ENCODE measurements at places on chromosomes 4 and X.

DNA sequence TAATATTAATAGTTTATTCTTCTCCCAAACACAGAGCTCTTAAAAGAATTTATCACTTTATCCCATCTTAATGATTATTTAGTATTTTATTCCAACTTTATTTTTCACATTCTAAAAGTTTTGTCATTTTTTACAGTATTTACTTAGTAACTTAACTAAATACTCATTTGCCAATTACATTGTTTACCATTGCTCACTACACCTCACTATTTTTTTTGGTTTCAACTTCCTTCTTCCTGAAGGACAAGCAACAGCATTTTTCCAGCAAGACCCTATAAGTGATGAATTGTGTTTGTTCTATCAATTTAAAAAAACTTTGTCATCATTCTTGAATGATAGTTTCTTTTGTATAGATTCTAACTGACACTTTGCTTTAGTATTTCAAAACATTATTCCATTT is 19.4 kb upstream of the SRD5A3 start:
- DNase-seq: no peak

DNA sequence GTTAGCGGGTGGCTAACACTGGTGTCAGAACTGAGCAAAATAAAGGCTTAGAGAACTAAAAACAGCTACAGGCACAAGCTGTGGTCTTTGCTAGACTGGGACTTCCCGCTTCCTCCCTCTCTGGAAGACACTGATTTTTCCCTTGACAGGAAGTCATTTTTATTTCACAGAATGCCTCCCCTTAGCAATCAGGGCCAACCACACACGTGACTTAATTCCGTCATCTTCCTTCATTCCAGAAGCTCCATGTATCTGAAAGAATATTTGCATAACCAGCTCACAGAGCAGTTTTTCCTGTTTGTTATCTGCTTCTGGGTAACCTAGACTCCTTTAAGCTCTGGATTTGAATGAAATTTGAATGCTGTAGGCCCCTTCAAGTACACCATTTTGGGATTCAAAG is 327.5 kb upstream of the FRG1 start:
- DNase-seq: no peak

- no peak for DNase-seq
These were observed 1826.0 kb downstream of the STIM2 start for GRCh38 chr4:28686618-28687017.

GRCh38 chrX:148806145-148806870 is 305.9 kb downstream of the AFF2 start:
- DNase-seq: no peak

DNA sequence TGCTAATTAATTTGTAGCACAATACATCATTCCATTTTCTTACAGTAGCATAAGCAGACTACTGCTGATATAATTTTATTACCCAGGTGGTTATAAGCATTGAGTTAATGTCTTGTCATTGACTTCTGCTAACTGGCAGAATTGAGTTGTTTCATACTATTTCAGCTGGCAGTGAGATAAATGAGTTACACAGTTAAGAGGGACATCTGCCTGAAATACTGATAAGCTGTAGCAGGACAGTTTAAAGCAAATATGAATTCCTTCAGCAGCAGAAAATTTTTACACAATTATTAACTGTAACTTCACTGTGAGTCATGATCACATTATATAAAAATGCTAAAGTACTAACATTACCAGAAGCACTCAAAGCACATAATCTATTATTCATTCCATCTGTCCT is 326.8 kb downstream of the INPP4B start:
- no peak for DNase-seq

GRCh38 chr4:123976819-123977218 is 580.2 kb downstream of the SPRY1 start:
- no peak for DNase-seq

DNA sequence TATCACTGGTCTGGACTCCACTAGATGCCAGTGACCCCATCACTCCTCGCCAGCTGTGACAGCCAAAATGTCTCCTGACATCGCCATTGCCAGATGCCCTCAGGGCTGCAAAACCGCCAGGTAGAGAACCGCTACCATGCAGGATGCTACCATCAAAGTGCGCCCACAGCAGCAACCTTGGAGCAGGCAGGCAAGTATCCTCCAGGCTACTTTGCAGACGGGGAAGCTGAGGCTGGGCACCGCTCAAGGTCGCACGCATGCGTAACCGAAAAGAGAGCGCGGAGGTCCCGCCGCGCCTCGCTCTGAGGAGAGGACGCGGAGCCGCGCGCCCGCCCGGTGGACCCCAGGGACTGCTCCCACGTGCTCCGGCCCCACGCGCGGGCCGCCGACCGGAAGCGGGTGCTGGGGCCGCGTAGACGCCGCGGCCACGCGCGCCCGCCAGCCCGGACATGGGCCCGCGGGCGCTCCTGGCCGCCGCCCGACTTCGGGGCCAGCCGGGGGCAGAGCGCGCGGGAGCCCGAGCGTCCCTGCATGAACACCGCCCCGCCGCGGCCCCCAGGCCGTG is at the start of gene STS:
TSS of gene STS (plus strand) at position 300 of the 565 bp plus-strand sequence. CDS start 105,488 bp downstream, outside the sequence.
- peak; percentile 3 for DNase-seq

DNA sequence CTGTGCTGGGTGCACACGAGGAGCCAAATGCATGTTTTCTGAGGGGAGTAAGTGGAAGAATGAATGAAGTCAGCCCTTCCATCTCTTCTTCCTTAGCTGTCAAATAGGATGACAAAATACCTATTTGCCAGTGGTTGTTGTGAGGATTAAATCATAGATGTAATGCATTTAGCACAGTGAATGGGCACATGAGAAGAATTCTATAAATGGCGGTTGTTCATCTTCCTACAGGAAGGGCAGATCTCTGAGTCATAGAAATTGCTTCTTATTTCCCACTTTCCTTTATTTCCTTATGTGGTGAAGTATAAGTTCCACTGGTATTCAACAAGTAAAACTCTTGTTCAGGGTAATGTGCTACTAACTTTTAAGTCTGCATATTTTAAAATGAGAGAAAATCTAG is 83.1 kb downstream of the SORBS2 start:
- DNase-seq: no peak

DNA sequence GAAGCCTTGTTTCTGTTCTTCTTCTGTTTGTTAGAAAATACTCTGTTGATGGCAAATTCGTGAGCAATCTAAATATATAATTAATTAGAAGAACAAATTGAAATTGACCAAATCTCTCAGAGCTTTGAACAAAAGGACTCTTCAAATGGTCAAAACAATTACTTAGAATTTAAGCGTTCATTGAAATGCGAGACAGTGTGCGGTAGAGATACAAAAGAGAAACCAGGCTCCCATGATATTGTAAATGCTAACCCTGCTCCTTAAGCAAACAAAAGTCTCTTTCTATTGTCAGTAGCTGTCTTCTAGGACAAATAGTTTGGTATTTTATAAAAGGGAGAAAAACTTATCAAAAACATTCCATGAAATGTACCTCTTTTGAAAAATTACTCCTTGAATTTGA is 453.4 kb upstream of the MAGEB2 start:
- DNase-seq: no peak

- no peak for DNase-seq
These were observed 598.7 kb upstream of the TECRL start for GRCh38 chr4:65007841-65008439.

DNA sequence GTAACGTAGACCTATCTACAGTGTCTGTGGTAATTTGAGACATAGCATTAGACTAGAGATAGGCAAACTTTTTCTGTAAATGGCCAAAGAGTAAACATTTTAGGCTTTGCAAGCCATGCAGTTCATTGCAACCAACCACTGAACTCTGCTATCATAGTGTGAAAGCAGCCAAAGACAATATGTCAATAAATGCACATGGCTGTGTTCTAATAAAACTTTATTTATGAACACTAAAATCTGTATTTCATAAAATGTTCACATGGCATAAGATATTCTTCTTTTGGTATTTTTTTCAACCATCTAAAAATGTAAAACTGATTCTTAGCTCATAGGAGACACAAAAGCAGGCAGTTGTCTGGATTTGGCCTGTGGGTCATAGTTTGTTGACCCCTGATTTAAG is 120.9 kb downstream of the AMELX start:
- no peak for DNase-seq

- no peak for DNase-seq
These were observed 29.1 kb upstream of the ANAPC4 start for GRCh38 chr4:25347971-25348370.

DNA sequence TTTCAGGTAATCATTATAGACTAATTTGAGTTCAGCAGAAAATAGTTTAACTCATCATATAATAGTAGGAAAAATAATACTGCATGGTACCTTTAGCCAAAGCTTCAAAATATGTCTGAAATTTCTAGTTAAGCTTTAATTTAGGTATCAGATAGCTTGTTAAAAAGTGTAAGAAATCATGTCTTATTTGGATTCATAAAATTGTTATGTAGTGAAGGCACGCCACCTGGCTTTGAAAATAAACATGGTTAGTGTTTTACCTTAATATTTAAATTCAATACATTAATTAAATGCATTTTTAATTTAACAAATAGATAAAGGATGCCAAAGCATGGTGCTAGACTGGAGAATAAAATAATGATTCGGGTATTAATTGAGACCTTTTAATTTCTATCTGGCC is 211.4 kb downstream of the FSTL5 start:
- DNase-seq: no peak

DNA sequence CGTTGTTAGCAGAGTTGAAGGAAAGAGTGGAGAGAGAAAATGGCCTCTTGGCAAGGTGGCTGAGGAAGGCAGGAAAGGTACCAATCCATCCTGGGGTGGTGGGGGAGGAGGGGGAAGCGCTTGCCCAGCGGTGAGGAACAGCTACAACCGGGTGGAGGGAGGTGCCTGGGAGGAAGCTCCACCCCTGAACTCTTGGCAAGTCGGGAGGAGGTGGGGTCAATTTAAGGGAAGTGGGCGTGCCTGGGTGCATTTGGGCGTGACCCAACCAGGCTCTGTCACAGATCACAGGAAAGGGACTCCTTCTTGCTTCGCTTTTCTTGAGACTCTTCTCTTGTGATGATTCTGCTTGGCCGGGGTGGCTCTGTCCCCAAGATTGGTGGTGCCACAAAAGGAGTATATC is 41.7 kb downstream of the BCORL1 start:
- DNase-seq: peak; percentile 74

- DNase-seq: no peak
These were observed 404.8 kb downstream of the KLHL13 start for GRCh38 chrX:117711782-117712181.

DNA sequence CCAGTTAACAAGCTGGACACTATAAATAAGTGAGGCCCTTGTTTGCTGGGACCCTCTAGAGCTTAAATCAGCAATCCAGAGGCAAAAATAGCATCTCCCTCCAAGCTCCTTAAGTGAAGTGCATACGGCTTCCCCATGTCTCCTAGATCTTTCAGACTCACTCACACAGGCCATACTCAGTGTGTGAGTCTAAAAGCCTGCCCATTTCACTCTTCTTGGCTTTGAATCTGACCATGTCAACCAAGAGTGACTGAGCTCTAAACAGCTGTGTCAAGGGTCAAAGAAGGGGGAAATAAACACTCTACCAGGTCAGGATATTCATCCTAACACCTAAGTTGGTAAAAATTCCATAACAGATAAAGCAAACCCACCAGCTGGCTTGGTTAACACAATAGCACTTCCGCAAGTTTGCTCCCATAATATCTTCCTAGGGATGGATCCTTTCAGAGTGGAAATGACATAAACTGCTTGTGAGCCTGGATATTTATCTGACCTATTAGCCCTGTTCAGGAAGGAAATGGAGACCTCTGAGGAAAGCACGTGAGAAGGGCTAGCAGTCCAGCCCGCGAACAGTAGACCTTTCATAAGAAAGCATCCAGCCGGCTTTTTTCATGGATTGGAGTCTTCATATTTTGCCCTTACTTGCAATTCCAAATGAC is 65.6 kb downstream of the MID1 start:
- no peak for DNase-seq

- no peak for DNase-seq
These were observed 17.5 kb upstream of the SAT1 start for GRCh38 chrX:23765449-23765848.

- DNase-seq: no peak
These were observed 311.8 kb downstream of the HS3ST1 start for GRCh38 chr4:11116940-11117339.

DNA sequence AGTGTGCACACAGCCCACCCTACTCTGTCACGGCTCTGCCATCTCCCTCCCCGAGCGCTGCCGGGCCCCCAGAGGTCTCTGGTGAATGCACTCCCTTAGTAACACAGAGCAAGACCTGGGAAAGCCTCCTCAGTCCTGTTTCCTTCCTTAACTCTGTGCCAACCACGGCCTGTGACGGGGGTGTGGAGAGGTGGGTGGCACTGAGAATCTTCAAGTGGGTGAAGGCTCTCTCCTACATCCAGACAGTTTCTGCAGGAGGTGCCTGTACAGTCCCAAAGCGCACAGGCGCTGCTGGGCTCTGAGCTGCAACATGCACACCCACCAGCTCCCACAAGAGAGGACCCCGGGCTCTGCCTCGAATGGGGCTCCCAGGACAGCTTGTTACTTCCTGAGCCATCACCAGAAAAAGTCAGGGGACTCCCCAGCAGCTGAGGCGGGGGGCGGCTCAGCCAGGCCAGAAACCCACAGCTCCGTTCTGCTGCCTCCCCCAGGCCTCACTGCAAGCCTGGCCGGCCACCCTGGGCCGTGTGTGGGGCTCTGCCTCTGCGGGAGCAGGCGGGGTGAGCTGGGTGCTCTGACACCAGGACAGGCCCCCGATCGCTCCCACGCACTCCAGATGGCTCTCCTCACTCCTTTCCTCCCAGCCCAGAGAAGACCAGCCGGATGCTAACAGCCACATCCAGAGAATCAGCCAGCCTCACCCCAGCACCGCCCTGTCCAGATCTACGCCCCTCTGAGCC is 29.7 kb downstream of the FAM53A start:
- no peak for DNase-seq

GRCh38 chr4:100876546-100876945 is 358.7 kb upstream of the EMCN start:
- no peak for DNase-seq

DNA sequence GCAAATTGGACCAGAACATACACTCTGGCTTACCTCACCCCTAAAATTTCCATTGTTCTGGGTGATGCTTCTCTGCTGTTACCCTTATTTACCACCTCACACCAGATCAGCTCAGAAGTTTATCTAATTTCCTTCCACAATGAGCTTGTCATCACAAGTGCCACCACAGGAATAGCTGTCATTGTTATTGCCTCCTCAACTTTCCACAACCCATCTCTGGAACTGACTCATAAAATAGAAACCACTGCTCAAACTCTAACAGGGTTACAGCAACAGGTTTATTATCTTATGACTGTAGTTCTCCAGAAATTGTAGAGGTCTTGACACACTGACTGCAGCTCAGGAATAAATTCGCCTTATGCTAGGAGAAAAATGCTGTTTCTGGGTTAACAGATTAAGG is 52.7 kb downstream of the ZNF718 start:
- no peak for DNase-seq
